ENCODE measurements at places on chromosomes 1 and 21.

DNA sequence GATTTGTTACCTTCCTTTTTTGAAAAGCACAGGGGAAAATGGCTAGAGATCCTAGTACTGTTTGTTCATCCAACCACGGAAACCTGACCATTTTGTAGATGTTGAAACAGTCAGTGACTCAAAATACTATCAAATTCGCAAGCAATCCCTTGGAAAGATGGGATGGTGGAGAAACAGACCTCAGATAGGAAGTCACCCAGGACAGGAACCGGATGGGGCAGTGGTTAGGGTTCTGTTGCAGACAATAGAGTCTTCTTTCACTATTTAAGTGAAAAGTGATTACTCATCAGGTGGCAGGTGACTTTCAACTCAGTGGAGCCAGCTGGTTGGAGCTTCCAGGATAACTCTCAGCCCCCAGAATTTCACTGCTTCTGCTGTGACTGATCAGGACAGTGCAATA lies 17.0 kb downstream of the LHX4 start:
- DNase-seq: no peak

GRCh38 chr1:101167891-101168290 lies 68.9 kb upstream of the S1PR1 start:
- DNase-seq: no peak

GRCh38 chr1:101316256-101316655 lies 79.4 kb downstream of the S1PR1 start:
- no peak for DNase-seq

DNA sequence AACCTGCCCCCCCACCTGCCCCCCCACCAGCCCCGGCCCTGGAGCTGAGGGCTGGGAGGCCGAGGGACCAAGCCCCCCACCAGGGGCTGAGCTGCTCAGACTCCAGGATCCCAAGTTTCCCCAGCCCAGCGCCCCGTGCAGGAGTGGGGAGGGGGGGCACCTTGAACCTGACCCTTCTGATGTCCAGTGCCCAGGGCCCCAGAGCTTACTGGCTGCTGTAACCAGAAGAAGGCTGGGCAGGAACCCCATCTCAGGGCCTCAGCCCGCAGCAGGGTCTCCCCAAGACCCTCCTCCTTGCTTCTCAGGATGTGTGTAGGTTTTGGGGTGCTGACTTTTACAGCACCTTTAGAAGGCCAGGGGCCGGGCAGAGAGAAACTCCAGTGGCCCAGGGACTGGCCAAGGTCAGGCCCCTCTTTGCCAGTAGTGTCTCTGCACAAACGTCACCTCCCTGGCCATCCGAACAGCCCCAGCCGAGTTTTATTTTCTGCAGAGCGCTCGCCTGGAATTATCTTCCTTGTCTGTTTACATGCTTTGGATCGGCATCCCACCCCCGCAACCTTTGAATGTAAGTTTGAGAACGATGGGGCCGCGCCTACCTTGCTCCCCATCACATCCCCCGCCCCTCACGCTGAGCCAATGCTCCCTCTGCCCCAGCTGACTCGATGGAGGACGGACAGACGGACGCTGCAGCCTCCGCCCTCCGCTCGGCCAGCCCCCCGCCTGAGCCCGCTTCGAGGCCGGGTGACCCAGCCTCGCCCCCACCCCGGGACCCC lies 70.1 kb upstream of the CASZ1 start:
- DNase-seq: no peak

GRCh38 chr21:33403128-33403785 lies at the start of gene IFNGR2:
Gene IFNGR2 (plus strand): TSS chr21:33403413. CDS start chr21:33403544, 131 bp downstream.
- no peak for DNase-seq

DNA sequence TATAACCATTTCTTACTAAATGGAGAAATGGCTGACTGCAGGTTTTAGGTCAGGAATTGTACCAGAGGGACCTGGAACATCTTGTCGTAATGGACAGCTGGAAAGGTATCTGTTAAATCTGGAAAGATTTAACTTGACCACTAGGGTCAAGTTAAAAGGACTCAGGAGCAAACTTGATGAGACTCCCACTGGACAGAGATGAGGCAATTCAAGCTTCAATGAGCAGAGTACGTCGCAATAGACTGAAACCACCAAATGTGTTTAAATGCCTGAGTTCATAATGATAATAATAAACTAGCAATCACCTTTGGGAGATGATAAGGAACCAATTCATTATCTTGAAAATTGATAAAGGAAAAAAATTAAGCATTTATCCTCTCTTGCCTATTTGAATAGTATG lies 8.7 kb downstream of the IFNLR1 start:
- DNase-seq: no peak

- DNase-seq: no peak
Observed at GRCh38 chr1:164801791-164802502, 243.0 kb downstream of the PBX1 start.

DNA sequence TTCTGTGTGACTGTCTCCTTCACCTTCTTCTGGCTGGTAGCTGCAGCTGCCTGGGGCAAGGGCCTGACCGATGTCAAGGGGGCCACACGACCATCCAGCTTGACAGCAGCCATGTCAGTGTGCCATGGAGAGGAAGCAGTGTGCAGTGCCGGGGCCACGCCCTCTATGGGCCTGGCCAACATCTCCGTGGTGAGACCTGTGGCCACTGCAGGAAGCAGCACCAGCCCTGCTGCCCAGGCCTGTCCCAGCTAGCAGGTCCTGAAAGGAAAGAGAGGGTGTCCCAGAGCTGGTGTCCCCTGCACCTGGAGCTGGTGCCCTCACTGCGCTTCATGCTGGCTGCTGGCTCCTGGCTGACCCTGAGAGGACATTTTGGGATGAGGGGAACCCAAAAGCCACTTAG lies 5.9 kb upstream of the ATXN7L2 start:
- DNase-seq: no peak

All from astrocyte of the spinal cord (primary cell).